ENCODE measurements at places on chromosomes 2 and 18.
A peak's percentile ranks its signal among the peaks of the same experiment; 100 is the strongest.

GRCh38 chr2:120303177-120303576 lies 42.8 kb upstream of the INHBB start:
- DNase-seq = no peak

- peak; percentile 64 for DNase-seq
Observed at GRCh38 chr2:101400048-101400447, 12.7 kb upstream of the CREG2 start.

DNA sequence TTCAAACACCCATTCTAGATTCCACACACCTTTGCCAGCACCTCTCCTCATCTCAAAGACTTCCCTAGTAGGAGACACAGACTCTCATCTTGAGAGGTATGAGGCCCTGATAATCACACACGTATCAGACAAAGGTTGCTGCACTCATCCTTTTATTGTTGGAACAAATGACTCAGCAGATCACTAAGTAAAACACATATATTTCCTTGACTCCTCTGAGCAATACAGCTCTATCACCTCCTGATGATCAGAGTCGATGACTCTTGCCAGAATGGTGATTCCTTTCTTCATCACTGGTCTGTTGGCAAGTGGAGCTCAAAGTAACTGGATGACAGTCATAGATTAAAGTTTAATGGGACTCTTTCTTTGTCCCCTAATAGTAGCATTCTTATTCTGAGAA lies 1049.2 kb upstream of the ZEB2 start:
- DNase-seq = peak; percentile 61

DNA sequence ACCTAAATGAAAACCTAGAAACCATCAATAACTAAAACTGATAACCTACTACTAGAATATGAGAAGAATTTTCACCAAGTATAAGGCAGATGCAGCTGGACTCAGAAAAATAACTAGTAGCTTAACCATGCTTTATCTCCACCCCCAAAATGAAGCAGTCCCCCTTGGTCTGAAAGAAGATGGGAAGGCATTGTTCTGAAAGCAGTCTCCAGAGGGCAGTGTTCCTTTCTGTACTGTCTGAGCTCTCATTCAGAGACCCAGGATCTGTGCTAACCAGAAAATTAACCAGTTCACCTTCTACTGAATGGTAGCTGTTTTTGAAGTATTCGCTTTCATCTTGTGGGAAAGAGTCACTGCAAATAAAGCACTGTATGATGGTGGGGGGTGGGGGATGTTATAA lies 273.0 kb downstream of the PDE11A start:
- no peak for DNase-seq

DNA sequence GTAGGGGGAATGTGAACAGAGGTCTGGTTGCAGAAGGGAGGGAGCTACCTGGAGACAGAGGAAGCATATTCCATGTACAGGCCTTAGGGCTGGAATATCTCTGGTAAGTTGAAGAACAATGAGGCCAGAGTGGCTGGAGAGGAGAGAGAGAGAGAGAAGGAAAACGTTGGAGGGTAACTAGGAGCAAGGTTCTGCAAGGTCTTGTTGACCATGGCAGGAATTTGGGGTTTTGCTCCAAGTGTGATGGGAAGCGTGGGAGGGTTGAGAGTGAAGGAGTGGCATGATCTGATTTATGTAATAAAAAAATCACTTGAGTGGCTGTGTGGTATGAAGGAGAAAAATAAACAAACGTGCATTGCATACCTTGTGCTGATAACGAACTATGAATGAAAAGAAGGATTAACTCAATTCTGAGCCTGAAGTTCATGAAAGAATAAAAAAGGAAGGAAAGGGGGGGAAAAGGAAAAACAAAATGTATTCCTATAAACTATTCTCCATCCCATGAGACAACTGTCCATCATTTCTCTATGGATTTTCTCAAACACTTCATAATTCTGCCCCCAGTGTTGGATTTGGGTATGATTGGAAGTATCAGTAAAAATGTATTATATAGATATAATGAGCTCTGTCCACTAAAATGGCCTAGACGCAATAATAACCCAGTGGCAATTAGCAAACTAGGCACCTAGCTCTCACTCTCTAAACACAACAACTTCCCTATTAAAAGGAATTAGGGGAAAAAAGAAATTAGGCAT lies 59.7 kb upstream of the PMAIP1 start:
- DNase-seq = no peak

DNA sequence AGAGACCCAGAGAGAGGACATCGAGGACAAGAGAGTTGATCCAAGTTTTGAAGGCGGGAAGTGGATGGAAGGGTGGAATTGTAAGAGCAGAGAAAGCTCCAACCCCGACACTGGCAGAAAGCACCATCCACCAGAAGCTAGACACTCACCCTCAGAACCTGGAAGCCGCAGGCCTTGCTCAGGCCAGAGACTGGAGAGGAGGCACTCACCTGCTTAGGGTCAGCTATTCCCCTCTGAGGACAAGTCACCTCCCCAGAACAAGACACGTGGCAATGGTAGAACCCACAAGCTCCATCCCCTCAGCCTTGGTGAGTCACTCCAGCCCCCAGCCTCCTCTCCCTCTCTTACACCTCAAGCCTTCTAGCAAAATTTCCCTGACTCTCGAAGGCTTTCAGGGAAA lies 64.9 kb downstream of the STEAP3 start:
- no peak for DNase-seq

DNA sequence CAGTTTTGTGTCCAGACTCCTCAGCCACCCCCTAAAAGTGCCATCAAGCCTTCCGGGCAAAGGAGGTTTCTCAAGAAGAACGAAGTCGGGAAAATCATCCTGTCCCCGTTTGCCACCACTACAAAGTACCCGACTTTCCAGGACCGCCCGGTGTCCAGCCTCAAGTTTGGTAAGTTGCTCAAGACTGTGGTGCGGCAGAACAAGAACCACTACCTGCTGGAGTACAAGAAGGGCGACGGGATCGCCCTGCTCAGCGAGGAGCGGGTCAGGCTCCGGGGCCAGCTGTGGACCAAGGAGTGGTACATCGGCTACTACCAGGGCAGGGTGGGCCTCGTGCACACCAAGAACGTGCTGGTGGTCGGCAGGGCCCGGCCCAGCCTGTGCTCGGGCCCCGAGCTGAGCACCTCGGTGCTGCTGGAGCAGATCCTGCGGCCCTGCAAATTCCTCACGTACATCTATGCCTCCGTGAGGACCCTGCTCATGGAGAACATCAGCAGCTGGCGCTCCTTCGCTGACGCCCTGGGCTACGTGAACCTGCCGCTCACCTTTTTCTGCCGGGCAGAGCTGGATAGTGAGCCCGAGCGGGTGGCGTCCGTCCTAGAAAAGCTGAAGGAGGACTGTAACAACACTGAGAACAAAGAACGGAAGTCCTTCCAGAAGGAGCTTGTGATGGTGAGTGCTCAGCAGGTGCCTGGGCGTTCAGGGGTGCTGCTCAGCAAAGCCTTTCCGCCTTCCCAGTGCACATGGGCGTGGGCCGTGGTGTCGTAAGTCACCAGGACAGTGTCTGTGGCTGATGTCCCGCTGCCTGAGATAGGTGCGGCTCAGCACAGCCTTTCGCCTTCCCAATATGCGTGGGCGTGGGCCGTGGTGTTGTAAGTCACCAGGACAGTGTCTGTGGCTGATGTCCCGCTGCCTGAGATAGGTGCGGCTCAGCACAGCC lies 91.0 kb downstream of the SH3BP4 start:
- DNase-seq = no peak

GRCh38 chr2:216559625-216560156 lies 61.0 kb downstream of the RPL37A start:
- no peak for DNase-seq

DNA sequence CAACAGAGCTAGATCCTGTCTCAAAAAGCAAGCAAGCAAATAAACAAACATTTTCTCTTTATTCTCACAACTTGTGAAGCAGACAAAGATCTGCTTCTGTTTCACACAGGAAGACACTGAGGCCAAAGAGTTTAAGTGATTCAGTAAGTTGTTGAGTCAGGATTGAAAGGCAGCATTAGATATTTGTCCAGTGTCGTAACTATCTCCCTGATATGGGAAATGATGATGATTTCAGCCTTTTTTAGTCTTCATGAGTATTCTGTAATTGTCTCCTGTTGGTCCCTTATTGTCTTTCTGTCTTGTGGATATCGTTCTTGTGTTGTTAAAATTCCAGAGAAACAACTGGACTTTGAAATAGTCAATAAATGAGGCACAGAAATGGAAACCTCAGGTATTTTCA lies 59.6 kb downstream of the GATA6 start:
- DNase-seq = no peak

DNA sequence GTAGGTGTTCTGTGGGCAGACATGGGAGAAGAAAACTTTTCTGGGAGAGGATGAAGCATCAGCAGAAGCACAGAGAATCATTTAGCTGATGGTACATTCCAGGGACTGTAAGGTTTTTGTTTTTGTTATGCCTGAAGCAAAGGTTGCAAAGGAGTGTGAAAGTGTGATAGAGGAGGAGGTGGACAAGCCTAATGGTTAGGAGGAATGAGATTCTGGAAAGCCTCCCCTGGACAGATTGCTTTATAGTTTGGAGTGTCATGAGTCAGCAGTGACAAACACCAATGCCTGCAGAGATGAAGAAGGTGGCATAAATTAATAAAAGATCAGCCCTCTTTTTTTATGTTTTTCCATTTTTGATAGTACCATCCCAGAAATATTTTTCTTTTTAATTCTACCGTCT lies 171.6 kb upstream of the BOD1L2 start:
- no peak for DNase-seq

GRCh38 chr2:147860009-147860408 lies 15.2 kb downstream of the ACVR2A start:
- no peak for DNase-seq

DNA sequence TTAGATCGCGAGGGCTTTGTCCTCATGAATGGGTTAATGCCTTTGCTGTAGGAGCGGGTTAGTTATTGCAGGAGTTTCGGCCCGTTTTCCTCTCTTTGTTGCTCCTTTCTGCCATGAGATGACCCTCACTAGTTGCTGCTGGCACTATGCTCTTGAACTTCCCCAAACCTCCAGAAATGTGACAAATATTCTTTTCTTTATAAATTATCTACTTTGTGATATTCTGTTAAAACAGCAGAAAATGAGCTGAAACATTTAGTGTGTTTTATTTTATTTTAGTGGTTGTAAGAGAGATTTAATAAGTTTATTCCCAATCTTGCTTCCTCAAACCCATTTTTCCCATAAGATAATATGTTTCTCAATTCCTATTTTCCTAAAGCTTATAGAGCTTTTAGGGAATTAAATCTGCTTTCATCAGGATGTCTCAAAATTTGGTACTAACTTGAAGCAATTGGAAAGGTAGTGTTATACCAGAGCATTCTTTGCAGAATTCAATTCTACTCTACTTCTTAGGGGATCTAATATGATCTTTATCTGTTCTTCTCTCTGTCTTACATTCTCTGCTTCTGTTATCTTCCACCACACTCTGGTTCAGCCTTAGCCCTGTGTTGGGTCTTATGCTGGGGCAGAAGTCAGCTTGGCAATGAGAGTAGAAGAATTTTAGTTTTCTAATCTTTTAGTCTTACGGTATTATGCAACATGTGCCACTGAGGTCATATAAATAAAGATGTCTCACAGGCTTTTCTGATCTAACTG lies 23.1 kb downstream of the DDX1 start:
- DNase-seq = no peak

DNA sequence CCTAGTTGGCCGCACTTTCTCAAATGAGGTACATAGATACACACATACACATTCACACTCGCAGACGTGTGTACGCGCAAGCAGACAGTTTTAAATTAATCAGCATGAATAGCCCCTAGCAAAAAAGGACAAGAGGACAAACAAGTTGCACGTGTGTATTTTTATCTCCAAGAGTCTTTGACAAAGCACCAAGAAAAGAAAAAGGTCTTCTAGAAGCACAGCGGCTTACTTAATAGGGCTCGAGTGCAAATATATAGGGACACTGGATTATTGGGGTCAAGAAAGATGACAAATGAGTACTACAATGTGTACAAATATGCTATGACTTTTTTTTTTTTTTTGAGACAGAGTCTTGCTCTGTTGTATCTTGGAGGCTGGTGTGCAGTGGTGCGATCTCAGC lies 1.7 kb upstream of the BCL2 start:
- no peak for DNase-seq

GRCh38 chr18:25350489-25351251 lies 1.3 kb downstream of the ZNF521 start:
- DNase-seq = no peak

DNA sequence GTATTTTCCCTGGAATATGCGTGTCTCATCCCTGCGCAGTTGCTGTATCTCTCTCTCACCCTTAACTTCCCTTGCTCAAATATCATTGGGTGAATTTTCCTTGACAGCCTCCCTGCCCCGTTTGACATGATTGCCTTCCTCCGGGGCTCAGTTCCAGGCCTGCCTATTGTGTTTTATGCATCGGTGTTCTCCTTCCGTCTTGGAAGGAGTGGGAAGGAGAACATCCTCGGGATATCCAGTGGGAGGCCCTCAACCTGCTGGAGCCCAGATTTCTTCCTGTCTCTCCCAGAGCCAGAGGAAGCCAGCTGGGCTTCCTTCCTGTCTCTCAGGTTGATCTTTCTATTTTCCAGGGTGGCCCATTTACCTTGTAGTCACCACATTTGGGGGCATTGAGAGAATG lies 434.7 kb upstream of the HS6ST1 start:
- DNase-seq = no peak

DNA sequence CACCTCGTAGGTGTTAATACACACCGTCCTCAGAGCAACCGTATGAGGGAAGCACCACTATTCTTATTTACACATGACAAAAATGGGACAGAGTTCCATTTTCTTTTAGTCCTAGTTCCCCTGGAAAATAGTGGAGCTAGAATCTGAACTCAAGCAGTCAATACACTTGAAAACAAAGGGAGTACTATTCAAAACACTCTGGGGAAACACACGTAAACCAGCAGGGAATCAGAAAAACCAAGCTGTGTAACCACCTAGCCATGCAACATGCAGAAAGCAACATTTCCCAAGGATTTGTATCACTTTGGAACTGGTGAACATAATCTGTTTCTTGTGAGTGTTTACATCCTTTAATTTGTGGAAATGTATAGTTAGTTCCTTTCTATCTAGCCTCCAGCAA lies 208.2 kb downstream of the UBE2E3 start:
- DNase-seq = no peak

DNA sequence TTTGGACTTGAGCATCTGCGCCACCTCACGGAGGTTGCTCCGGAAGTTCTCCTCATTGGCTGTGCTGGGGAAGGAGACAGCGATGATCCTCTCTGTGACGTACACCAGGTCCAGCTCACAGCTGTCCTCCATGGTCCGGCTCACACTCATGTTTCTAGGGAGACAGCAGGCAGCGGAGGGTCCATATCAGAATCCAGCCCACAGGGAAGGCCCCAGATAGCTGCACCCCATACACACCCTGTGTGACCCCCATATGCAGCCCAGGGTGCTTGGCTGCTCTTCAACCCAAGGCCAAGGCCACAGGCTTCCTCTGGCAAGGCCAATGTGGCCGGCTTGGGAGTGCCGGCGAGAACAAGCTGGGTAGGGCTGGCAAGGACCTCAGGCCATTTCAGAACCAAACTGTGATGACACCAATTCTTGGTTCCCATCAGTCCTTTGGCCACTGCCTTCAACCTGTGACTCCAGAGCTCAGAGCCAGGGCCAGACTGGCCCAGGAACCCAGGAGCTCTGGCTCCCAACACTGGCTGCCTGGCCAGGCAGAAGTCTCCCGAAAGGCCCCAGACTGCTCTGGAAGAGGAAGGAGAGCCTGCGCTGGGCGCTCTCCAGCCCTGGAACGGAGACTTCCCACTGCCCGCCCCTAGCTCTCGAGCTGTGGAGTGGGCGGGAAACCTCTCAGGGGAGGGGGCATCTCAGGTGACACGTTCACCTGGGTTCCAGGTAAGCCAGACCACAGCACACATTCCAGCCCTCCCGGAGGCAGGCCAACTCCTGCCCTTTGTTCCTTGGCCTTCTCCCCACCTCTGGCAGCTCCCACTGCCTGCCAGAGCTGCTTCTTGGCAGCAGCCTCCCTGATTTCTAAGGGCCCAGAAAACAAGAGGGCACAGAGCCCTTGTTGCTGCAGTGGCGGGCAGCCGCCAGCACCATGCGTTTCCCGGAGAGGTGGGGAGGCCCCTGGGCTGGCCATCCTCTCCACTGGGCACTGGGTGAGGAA lies 104.7 kb downstream of the TNS1 start:
- DNase-seq = no peak
